ENCODE measurements at places on chromosomes 7 and 10. TPM values are rescaled to one million over a fixed set of nuclear protein-coding genes. Genes with fewer than 3 reads are reported as not detected.

Gene SPDYE11
- total RNA-seq, result not detected

Gene ADAM12
- total RNA-seq, result 43.4 TPM

Gene SND1
- 111 TPM for total RNA-seq

Gene DNAJC9
- total RNA-seq, result 58.5 TPM

Gene TAS2R4
- 0.20 TPM for total RNA-seq

- peak; percentile 15 for DNase-seq
These were observed 2.0 kb downstream of the BAZ1B start for GRCh38 chr7:73519867-73520672.

DNA sequence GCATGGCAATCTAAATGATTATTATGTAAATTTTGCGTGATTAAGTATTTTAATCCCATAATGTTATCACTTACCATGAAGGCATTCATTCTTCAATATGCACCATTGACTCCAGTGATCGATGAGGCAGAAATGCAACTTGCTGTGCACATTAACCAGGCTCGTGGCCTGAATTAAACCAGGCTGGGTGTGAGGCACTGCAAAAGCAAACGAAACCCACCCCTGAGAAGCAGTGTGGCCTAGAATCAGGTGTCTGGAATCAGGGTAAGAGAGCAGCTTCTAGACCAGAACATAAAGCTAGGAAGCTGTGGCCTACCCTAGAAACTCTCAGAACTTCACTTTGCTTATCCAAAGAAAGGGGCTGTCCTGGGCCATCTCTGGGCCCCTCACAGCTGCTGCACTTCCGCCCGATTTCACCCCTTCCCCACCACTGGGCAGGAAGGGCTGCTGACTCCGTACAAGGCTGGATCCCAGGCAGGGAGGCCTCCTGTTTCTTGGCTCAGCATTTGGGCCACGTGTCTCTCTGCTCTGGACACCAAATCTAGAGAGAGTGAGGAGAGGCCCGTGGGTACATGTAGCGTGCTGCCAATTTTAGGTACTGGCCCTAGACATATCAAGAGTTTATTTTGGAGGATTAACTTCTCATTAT lies 4.4 kb downstream of the PTPRE start:
- no peak for DNase-seq

Gene CTAGE4
- 2.7 TPM for total RNA-seq

GRCh38 chr7:36084485-36085091 lies 68.5 kb upstream of the EEPD1 start:
- peak; percentile 40 for DNase-seq

Gene ARPC1A
- total RNA-seq, result 252 TPM

DNA sequence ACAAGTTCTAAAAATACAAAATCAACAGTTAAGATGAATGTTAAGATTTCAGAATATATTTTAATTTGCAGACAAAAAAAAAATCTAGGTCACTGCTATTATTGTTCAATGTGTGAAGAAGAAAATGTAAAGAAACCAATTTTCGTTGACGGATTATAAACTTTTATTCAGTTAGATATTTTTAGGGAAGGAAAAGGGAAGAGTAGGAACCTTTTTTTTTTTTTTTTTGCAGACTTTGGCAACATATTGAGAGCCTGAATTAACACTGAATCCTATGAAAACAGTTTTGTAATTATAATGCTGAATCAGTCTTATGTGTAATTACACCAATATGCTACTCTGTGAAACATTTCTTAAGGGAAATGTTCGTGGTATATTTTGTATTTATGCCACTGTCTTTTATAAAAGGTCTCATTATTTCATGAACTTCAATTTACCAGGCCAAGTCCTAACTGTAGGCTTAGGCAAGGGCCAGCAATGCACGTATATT lies 106.3 kb downstream of the ST8SIA6 start:
- DNase-seq, result no peak

Gene CNPY1
- total RNA-seq, result not detected

DNA sequence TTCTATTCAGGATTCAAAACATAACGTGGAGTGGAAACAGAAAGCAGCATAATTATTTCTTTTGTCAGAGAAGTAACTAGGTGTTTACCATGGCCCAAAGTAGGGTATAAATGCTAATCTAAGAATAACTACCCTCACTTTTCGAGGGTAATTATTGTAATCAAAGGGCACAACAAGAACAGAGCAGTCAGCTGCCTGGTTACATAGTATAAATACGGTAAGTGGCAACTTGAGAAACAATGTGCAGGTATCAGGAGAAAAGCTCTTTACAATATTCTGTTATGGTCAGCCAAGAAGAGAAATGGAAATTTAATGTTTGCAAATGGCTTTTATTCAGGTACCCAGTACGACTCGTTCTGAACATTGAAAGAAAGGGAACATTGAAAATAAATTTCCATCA lies 242.0 kb upstream of the NPY start:
- DNase-seq, result no peak

Gene ACHE
- not detected for total RNA-seq

Gene ABHD11
- 29.0 TPM for total RNA-seq

Gene SPDYE9
- total RNA-seq, result not detected

GRCh38 chr7:98378210-98378819 lies 22.6 kb downstream of the BAIAP2L1 start:
- DNase-seq, result no peak

Gene HABP2
- not detected for total RNA-seq

GRCh38 chr7:123484199-123484598 lies 50.2 kb downstream of the IQUB start:
- no peak for DNase-seq

Gene RNF133
- total RNA-seq, result not detected

Gene FOXP2
- total RNA-seq, result not detected

DNA sequence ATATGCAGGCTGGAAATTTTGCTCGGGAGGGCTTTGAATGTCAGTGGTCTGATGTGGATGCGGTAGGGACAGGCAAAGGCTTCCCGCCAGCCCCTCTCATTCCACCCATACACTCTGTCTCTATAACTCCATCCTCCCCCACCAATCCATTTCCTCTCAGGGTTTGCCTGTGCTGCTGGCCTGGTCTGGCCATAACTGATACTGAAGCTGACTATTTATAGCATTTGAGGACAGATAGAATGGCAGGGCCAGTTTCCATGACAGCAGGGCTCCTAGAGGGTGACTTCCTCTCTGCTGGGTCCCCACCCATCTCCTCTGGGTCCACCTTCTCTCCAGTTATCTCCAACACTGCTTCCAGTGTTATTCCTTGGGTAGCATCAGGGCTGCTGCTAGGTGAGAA lies 6.6 kb upstream of the PDLIM1 start:
- DNase-seq, result no peak

GRCh38 chr7:1654111-1654510 lies 16.0 kb upstream of the ELFN1 start:
- no peak for DNase-seq

DNA sequence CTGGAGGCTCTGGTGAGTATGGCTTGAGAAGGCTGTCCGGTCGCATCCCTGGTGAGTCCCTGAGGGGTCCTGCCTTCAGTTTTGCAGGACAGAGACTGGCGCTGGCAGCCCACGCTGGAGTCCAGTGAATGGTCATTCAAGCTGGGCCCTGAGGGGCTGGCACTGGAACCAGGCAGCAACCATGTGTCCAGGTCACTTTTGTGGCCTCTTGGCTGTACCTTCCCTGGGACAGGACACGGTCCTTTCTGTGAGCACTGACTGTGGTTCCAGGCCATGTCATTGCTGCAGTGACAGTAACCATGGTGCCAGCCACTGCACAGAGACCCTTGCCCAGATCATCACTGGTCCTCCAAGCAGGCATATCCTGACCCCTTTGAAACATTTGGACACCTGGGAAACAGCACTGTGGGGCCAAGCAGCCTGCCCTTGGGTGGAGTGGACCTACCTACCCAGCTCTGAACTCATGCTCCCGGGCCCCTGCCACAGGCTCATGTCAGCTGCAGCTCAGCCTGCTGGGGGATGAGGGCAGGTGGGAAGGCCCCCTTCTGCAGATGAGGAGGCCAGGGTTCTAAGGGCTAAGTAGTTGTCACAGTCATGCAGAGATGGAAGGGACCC lies 72.1 kb downstream of the ADCY1 start:
- DNase-seq, result no peak

GRCh38 chr10:49074836-49075682 lies 40.3 kb downstream of the VSTM4 start:
- no peak for DNase-seq

GRCh38 chr7:3747467-3747866 lies 446.4 kb downstream of the SDK1 start:
- DNase-seq, result no peak

GRCh38 chr10:131444862-131445461 lies 133.4 kb upstream of the TCERG1L start:
- DNase-seq, result no peak

DNA sequence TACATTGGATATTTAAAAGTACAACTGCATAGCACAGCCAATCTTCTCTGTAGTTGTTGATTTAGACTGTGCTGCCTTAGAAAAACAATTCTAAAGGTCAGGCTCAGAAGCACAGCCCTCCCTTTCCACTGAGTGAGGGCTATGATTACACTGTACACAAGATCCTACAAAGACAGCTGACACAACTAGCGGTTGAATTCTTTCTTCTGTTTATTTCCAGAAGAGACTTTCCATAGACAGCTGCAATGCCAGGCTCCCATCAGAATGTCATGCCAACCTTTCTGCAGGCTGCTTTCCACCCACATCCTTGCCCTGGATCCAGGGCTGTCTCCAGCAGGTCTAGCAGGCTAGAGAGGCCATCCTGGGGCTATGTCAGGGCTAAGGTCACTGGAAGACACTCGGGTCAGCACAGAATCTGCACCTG lies 39.3 kb downstream of the FAM13C start:
- DNase-seq, result no peak

DNA sequence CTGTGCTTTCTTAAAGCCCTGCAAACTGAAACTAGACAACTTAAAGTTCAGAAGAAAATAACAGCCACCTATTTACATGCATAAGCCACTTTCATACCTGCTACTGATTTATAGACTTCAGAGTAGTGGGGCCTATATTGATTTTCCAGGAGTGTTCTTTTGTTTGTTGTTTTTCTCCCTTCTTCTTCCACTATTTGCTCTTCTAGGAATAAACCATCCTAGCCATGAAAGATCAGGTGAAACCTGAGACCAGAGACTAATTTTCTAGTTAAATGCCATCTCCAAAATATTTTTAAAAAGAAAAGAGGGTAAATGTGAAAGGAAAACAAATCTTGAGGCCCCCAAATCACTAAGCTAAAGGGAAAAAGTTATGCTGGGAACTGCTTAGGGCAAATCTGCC lies 72.4 kb upstream of the C1GALT1 start:
- no peak for DNase-seq

Gene GPR26
- total RNA-seq, result not detected

DNA sequence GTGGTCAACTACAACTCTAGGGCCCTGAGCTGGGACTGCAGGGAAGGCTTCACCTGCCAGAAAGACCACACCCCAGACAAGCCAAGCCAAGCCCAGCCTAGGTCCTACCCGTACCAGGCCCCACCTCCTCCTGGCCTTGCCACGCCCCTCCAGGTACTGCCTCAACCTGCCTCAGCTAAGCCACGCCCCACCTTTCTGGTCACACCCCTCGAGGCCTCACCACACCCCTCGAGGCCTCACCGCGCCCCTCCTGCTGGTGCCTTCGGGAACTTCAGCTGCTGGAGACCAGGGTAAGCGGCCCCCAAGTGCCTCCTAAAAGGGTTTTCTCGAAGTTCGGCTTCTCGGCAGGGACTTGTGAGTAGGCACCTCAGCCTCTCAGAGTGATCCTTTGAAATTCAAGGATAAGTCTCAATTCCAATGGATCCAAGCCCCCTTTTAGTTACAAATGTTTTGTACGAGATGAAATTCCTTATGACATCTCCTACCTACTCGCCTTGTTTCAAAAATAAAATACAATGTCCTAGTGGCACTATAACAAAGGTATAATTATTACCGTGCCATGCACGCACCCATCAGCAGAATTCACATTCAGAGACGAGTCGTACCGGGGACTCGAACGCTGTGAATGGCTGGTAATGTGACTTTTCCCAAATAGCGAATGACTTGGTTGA lies 171.2 kb downstream of the ARHGAP21 start:
- DNase-seq, result no peak

DNA sequence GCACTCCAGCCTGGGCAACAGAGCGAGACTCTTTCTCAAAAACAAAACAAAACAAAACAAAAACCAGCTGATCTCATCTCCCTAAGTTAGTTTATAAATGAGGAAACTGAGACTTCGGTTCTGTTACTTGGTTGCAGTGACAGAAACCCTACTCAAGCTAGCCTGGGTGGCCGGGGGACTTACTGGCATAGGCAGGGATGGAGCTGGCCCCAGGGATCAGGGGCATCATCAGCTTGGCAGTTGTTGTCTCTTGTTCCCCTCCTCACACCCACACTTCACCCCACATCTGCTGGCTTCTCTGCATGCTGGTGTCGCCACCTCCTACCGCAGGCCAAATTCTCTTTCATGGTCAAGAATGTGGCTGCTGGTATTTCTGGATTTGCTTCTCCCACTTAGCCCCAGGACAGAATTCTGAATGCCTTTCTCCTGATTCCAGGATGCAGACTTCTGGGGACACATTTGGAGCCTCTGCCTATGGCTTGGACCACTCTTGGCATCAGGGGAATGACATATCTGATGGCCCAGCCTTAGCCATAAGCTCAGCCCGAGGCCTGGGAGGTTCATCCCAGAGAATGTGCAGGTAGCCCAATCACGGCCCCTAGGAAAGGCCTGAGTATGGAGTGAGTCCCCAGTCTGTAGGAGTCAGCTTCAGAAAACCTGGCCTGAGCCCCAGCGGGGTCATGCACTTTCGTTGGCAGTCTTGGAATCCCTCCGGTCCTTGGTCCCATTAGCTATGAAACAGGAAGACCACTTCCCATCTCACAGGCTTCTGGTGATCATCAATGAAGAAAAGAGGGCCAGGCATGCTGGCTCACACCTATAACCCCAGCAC lies 41.6 kb upstream of the CTBP2 start:
- DNase-seq, result no peak

GRCh38 chr7:158263964-158264748 lies 323.5 kb downstream of the PTPRN2 start:
- no peak for DNase-seq

- DNase-seq, result no peak
These were observed 5.4 kb downstream of the ADAMTS14 start for GRCh38 chr10:70677620-70678249.

DNA sequence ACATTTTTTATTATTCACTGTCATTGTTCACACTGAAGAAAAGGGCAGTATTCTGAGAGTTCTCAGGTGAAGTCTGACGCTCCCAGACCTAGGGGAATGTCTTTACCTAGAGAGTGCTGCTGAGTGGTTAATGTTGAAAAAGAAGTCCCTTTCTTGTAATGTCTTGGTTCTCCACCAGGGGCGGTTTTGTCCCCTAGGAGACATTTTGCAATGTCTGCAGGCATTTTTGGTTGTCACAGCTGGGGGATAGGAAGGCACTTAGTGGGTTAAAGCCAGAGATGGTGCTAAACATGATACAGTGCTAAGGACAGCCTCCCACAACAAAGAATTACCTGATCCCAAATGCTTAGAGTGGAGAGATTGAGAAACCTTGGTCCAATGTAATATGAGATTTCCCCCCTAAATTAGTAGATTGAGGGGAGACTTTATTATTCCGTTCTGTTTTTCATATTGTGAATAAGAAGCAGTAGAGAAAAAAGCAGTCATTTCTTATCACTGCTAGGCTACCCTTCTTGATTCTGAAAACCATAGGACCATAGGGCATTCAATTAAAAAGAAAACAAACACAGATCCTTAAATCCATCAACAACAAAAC lies 13.1 kb downstream of the UMAD1 start:
- DNase-seq, result peak; percentile 33

- DNase-seq, result peak; percentile 74
These were observed 8.7 kb upstream of the GLRX3 start for GRCh38 chr10:130127364-130128061.

Data from M059J (cell line).